ENCODE measurements at places on chromosomes 16 and 17.

GRCh38 chr17:45430738-45431530, 1.7 kb downstream of the ARHGAP27 start:
- peak; percentile 34 for DNase-seq

GRCh38 chr16:68356249-68356918, 45.6 kb downstream of the PRMT7 start:
- DNase-seq, result peak; percentile 77

GRCh38 chr16:88422733-88423447, 30.2 kb upstream of the ZFPM1 start:
- DNase-seq, result no peak

DNA sequence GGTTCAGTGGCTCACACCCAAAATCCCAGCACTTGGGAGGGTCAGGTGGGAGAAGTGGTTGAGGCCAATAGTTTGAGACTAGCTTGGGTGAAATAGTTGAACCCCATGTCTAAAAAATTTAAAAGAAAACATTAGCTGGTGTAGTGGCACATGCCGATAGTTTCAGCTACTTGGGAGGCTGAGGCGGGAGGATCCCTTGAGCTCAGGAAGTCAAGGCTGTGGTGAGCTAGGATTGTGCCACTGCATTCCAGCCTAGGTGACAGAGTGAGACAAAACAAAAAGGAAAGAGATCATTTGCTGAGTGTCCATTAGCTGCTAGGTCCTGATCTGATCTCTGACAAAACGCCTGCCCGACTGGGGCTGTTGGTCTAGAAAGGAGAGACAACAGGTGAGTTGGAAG, 14.1 kb upstream of the DBNDD1 start:
- DNase-seq, result no peak

GRCh38 chr17:33377837-33378595, 84.9 kb upstream of the ASIC2 start:
- DNase-seq, result no peak

GRCh38 chr17:66691644-66692420, 143.1 kb upstream of the CACNG5 start:
- no peak for DNase-seq

GRCh38 chr17:6059406-6059805, 10.8 kb upstream of the WSCD1 start:
- DNase-seq, result no peak

GRCh38 chr17:27452828-27453227, 3.4 kb upstream of the KSR1 start:
- DNase-seq, result no peak

DNA sequence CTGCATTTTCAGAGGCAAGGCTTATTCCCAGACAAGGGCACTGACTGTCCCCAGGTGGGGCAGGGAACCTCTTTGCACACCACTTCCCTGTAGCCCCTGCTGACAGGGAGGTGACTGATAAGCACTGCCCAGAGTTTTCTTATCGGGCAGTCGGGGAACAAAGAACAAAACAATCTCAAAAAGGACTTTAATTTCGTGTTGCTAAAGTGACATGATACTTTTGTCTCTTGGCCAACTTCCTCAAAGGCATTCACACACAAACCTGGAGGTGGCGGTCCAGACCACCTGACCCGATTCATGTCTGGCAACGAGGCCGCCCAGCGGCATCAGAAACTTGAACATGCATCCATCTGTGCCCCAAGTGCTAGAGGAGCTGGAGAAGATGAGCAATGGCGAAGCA, 28.9 kb downstream of the ZDHHC7 start:
- DNase-seq, result no peak

GRCh38 chr17:49219987-49220386, 9.5 kb downstream of the ABI3 start:
- no peak for DNase-seq

DNA sequence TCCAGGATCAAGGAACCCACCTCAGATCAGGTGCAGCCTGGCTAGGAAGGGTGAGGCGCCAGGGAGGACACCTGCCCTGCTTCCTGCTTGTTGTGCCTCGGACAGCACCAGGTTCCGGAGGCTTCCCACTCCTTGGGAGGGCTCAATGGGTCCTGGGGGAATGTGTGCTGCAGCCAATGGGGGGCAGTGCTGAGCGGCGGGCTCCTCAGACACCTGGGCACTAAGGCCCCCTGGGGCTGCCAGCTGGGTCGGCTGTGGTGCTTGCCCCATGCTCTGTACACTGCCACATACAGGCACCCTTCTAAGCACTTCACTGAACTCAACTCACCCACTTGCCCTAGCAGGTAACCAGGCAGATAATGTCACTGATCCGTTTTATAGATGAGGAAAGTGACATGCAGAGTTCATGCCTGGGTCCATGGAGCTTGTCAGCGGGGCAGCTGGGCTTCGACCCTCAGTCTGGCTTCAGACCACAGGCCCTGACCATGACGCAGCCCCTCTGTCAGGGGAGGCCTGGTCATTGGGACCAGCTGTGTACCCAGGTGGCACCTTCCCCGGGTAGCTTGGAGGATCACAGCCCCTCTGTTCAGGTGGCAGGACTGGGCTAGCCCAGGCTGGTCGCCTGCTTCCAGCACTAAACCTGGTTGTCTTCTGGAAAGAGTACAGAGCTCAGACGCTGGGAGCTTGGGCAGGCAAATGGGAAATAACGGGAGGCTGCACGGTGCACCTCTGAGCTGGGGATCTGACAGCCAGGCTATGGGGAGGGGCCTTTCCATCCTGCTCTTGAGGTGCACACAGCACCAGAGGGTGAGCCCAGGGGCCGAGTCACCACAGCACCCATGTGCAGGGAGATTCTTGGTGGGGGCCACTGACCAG, 8.2 kb downstream of the FN3K start:
- no peak for DNase-seq

- no peak for DNase-seq
Measured at GRCh38 chr16:55018881-55019280, 88.2 kb downstream of the IRX5 start.

GRCh38 chr16:56269811-56270684, 78.8 kb downstream of the GNAO1 start:
- DNase-seq, result no peak

- DNase-seq, result no peak
Measured at GRCh38 chr17:74616696-74617095, 6.8 kb downstream of the CD300E start.

DNA sequence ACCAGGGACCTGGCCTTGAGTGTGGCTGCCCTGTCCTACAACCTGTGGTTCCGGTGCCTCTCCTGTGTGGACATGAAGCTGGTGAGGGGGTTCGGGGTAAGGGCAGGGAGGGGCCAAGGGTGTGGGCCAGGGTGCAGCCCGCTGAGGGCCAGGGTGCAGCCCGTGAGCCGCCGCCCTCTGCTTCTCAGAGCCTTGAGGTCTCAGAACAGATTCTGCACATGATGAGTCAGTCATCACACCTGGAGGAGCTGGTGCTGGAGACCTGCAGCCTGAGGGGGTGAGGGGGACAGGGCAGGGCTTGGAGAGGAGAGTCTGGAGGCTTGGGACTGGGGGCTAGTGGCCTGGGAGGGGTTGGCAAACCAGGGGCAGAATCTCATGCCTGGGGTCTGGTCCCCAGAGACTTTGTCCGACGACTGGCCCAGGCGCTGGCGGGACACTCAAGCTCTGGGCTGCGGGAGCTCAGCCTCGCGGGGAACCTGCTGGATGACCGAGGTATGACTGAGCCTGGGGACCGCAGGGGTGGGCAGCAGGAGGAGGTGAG, 2.2 kb downstream of the CARMIL2 start:
- DNase-seq, result no peak

DNA sequence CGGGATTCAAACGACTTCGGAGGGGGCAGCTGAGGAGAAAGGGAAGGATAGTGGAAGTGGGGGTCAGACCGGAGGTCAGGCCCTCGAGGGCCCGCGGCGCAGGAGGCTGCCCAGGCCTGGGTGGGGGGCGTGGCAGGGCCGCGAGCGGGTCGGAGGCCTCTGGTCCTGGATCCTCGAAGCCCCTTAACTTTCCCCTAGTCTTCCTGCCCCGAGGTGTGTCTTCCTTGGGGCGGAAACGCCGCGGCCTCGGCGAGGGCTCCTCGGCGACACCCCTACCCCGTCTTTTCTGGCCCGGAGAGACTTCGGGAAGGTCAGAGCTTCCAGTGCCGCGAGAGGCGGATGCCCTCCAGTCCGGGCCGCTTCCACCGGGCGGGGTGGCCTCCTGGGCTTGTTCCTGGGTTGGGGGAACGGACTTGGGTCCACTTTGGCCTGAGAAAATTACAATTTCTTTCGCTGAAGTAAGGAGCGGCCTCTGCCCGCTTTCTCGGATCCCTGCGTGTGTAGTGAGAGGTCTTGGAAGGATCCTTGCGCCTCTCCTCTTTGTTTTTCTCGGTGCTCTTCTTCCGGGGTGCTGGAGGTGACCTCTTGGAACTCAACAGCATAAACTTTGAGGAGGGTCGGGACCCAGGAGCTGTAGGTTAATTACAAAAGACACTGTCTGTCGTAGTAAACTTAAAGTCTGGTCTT, 491 bp downstream of the IST1 start:
- DNase-seq, result peak; percentile 33

DNA sequence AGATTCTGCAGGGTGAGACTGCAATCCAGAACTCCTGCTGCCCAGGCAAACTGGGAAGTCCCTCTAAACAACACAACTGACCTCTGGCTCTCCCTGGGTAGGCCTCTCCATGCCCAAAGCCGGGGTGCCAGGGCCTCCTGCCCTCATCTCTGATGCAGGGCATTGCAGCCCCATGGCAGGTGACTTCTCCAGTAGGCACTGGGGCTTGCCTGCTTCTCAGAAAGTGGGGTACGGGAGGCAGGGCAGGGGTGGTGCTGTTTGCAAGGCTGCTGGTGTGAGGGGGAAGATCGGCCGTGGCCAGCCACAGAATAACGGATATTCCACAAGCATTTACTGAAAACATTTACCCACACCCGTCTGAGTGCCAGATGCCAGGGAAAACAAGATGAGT, 4.1 kb upstream of the GPRC5C start:
- DNase-seq, result no peak

DNA sequence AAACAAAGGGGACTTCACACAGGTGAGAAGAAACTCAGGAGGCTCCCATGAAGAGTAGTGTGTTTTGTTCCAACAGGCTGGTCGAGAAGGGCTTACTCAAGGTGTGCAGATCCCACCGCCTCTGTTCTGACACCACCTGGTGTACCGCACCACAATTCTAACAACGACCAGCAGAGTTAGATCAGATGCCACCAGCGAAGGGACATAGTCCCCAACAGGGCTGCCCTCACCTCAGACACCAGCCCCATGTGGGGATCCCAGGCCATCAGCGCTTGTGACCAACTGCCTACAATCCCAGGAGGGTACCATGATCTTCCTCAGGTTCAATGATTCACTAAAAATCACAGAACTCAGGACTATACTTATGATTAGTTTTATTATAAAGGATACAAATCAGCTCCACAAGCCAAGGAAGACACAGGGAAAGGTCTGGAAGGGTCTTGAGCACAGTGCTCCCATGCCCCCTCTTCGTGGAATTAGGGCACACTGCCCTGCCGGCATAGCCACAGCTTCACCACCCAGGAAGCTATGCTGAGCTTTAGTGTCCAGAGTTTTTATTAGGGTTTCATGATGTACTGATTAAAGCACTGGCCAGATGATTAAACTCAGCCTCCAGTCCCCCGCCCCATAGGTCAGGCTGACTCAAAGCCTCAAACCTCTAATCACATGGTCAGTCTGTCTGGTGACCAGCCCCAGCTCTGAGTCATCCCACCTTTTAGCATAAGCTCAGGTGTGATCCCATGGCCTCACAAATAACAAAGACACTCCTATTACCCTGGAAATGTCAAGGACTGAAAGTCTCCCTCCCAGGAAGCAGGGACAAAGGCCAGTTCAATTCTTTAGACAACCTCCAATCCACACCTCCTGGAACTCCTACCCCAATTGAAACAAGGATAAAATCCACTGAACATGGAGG, 26.0 kb downstream of the TRIM25 start:
- no peak for DNase-seq

DNA sequence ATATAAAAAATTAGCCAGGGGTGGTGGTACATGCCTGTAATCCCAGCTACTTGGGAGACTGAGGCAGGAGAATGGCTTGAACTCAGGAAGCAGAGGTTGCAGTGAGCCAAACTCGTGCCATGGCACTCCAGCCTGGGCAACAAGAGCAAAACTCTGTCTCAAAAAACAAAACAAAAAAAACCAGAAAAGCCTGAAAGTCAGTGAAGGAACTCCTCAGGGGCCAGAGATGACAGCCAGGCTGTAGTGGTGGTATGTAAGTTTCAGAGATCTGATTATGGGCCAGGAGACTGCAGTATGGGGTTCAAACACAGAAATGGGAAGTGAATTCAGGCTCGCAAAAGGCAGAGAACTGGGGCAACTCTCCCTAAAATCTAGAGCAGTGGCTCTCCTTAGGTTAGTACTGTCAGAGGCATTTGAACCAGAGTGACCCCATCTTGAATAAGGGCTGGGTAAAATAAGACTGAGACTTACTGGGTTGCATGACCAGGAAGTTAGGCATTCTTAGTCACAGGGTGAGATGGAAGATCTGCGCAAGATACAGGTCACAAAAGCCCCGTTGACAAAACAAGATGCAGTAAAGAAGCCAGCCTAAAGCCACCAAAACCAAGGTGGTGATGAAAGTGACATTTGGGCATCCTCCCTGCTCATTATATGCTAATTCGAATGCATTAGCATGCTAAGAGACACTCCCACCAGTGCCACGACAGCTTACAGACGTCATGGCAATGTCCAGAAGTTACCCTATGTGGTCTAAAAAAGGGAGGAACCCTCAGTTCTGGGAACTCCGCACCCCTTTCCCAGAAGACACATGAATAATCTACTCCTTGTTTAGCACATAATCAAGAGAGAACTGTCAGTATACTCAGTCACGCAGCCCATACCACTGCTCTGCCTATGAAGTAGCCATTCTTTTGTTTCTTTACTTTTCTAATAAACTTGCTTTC, 120.2 kb upstream of the XYLT1 start:
- peak; percentile 64 for DNase-seq

- no peak for DNase-seq
Measured at GRCh38 chr16:60304066-60304465, 1570.0 kb upstream of the GOT2 start.

DNA sequence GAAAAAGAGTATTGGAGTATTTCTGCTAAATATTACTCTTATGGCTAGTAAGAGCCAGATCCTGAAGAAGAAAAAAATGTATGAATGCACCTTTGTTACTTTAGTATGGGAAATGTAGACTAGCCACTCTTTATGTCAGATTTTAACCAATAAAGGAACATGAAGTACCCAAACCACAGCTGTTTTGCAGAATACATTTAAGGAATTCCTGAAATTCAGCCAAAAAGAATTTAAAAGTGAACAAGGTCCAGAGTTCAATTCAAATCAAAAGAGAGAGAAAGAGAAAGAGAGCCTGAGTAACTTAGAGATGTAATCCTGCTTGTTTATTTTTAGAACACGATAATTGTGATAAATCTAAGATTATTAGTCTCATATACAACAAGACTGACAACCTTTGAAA, 1.2 kb downstream of the KCNJ16 start:
- DNase-seq, result no peak

GRCh38 chr17:8872036-8872704, 4.7 kb upstream of the PIK3R6 start:
- DNase-seq, result no peak

- DNase-seq, result no peak
Measured at GRCh38 chr16:11412175-11412904, 67.1 kb downstream of the RMI2 start.

GRCh38 chr16:84136331-84137125, 8.4 kb downstream of the HSDL1 start:
- no peak for DNase-seq

- no peak for DNase-seq
Measured at GRCh38 chr17:4947010-4947410, 1.3 kb downstream of the PFN1 start.
